ENCODE measurements at places on chromosomes 5 and 9.

GRCh38 chr5:6107675-6108539 is 270.4 kb downstream of the MED10 start:
- no peak for DNase-seq

GRCh38 chr5:10537624-10538023 is 26.2 kb upstream of the ANKRD33B start:
- DNase-seq: no peak

DNA sequence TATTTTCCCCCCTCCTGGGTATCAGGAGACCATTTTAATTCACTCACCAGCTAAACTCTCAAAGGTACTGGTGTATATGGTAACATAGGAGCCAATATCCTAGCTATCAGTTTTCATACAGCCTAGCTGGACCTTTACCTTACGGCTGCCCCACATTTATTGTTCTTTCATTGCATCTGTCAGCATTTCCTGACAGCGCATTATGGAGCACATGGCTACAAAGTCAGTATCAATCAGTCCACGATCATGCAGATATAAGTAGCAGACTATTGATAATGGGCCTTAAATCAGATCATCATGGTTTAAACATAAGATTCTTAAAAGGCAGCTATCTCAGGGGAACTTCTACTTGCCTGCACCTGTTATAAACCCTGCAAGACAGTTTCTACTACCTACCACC is 304.7 kb downstream of the KIAA0825 start:
- no peak for DNase-seq

DNA sequence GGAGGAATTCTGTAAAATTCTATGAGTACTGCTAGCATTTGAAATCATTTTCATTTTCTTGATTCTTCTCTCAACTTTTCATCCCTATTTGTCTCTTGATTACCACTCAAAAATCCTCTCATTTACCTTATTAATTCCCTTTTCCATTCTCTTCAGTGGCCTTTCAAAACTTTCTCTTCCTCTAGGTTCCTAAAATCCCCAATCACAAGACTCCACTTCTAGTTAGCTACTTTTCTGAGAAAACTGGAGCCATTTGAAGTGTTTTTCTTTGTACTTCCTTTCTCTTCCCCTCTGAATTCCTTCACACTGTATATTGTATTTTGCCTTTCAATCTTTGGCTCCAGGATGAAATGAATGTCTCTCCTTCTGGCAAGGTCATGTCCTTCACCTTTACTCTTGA is 61.3 kb upstream of the NR4A3 start:
- DNase-seq: no peak

- DNase-seq: no peak
These were observed 92.2 kb upstream of the CCNG1 start for GRCh38 chr5:163345216-163345615.

- peak; percentile 38 for DNase-seq
These were observed 142.3 kb upstream of the ANKH start for GRCh38 chr5:15013654-15014463.

- no peak for DNase-seq
These were observed 21.9 kb downstream of the RFK start for GRCh38 chr9:76372336-76372735.

All from NCI-H1092 (cell line).